ENCODE measurements at places on chromosomes 5 and 9.

DNA sequence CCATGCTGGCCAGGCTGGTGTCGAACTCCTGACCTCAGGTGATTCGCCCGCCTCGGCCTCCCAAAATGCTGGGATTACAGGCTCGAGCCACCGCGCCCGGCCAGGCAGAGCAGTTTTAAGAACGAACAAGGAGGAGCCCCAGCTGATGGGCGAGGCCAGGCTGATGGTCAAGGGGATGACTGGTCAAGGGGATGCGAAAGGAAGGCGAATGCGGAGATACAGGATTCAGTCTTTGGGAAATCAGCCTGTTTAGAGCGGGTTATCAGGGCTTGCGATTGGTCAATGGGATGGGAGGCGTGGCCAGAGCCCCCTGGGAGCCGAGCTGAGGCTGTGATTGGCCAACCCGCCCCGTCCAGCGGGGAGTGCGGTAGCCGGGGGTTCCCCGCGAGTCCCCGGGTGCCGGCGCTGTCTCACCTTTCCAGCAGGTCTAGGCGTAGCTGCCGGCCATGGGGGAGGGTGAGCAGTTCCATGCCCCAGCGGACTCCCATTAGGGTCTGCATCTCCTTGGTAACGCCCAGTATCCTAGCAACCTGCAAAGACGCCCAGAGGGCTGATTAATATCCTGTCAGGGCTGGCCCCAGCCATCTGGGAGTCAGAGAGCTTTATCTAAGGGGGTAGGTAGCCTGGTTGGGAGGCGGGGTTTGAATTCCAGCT is 7.5 kb upstream of the TOR2A start:
- DNase-seq, result peak; percentile 72

DNA sequence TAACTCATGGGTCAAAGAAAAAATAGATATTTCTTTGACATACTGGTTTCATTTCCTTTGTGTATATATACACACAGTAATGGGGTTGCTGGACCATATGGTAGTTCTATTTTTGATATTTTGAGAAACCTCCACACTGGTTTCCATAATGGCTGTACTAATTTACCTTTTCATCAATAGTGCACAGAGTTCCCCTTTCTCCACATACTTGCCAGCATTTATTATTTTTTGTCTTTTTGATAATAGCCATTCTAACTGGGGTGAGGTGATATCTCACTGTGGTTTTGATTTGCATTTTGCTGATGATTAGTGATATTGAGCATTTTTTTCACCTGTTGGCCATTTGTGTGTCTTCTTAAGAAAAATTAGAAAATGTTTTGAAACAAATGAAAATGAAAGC is 78.4 kb upstream of the CKMT2 start:
- DNase-seq, result no peak

DNA sequence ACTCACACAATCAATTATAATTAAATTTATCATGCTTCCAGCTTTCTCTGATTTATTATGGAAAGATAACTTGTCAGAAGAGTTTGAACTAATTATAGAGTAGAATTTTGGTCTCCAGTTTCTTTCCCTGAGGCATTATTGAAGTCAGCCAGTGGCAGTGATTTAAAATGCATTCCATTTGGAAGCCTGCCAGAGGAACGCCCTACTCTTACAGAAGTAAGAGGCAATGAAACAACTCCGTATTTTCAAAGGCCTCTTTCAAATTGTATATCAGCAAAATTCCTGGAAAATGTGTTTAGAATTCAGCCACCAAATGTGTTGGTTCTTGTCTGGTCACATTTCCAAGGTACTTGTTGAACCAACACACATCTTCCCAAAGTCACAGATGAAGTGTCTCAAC is 640.9 kb downstream of the SEMA5A start:
- peak; percentile 91 for DNase-seq

GRCh38 chr9:119884438-119884837 is 515.2 kb upstream of the BRINP1 start:
- no peak for DNase-seq

GRCh38 chr9:14251154-14252071 is 62.5 kb downstream of the NFIB start:
- peak; percentile 95 for DNase-seq
